ENCODE measurements at places on chromosomes 5 and 9.

DNA sequence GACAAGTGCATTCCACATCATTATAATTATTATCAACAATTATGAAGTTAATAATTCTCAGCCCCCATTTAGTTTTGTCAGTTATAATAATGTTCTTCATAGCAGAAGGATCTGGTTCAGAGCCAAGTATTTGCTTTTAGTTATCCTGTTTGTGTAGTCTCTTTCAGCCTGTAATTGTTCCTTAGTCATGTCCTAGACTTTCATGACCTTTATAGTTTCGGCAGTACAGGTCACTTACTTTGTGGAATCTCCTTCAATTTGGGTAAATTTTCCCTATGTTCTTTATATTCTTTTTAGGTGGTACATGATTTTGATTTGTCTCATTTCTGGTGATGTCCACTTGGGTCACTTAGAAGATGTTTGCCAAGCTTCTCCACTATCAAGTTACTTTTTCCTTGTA lies 34.3 kb downstream of the UBE2R2 start:
- DNase-seq = no peak

- no peak for DNase-seq
These were observed 1366.1 kb downstream of the PTPRD start for GRCh38 chr9:9246726-9247125.

GRCh38 chr9:120676767-120677402 lies 37.4 kb downstream of the MEGF9 start:
- no peak for DNase-seq

- DNase-seq = no peak
These were observed 13.7 kb downstream of the BRD3 start for GRCh38 chr9:134053941-134054761.

DNA sequence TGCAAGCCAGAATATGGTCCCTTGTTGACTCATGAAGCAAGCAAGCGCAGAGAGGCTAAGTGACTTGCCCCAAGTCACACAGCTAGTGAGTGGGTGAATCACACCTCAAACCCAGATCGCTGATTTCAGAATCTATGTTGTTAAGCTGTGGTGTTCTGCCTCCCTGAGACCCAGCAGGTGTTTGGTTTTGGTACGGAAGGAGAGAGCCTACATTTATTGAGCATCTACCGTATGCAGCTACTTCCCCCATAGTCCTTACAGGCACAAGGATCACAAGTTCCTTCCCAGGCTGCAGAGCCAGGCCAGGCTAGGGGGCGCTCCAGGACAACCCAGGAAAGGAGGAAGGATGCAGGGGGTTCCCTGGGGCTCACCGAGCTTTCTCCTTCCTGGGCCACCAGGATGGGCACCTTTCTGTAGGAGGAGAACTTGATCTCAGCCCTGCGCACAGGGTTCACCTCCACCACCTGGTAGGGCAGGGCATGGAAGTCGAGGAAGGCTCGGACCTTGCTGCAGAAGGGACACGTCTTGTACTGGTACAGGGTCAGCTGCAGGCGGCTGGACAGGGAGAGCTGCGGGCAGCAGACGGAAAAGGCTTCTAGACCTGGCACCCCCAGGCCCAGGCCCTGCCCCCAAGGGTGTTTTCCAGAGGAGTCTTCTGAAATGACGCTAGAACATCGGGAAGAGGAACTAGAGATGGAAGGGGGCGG lies 2.5 kb downstream of the PTGES2 start:
- DNase-seq = peak; percentile 75

GRCh38 chr9:114619191-114619761 lies 8.2 kb downstream of the TMEM268 start:
- no peak for DNase-seq

GRCh38 chr9:86892576-86892975 lies 54.7 kb downstream of the GAS1 start:
- DNase-seq = no peak

DNA sequence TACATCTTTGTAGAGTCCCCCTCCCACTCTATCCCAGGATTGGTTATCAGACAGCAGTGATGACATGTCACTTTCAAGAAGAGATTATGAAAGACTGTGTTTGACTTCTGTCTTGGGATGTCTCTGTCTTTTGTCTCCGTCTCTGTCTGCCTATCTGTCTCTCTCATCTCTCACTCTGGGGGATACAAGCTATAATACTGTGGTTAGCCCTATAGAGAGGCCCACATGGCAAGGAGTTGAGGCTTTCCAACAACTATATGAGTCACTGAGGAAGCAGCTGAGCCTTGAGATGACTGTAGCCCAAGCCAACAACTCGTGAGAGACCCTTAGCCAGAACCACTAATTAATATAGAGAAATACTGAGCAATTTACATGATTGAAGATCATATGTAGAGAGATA lies 284.8 kb downstream of the PDE4D start:
- no peak for DNase-seq

- DNase-seq = peak; percentile 8
These were observed 109.3 kb upstream of the TMEM161B start for GRCh38 chr5:88377705-88378656.

GRCh38 chr9:447230-448025 lies 232.8 kb downstream of the DOCK8 start:
- peak; percentile 23 for DNase-seq

- no peak for DNase-seq
These were observed 70.8 kb upstream of the SMIM23 start for GRCh38 chr5:171714851-171715250.

GRCh38 chr5:125038477-125038876 lies 292.0 kb upstream of the ZNF608 start:
- no peak for DNase-seq

DNA sequence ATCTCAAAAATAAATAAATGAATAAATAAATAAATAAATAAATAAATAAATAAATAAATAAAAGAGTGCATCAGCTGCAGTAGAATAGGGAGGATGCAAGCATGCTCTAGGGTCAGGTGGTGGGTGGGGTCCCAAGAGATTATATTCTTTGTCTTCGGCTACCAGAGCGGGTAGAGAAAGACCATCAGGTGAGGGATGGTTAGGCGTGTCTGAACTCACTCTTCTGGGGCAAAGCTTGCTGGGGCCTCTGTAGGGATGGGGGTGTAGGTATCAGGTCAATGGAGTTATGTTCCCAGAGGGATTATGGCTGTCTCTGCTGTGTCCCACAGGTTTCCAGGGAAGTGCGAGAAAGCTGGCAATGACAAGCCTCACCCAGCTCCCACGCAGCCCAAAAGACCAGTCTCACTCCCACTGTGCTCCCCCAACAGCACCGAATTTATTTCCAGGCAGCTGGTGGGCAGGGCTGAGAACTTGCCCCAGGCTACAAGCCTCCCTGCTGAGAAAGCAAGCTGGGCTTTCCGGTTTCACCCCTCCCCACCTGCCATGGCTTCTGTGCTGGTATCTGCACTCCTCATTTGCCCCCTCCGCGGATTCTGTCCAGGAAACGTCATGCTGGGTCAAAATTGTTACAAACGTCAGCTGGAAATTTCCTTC lies 180.8 kb downstream of the LURAP1L start:
- no peak for DNase-seq

GRCh38 chr5:57456531-57457135 lies 26.0 kb downstream of the ACTBL2 start:
- DNase-seq = no peak

DNA sequence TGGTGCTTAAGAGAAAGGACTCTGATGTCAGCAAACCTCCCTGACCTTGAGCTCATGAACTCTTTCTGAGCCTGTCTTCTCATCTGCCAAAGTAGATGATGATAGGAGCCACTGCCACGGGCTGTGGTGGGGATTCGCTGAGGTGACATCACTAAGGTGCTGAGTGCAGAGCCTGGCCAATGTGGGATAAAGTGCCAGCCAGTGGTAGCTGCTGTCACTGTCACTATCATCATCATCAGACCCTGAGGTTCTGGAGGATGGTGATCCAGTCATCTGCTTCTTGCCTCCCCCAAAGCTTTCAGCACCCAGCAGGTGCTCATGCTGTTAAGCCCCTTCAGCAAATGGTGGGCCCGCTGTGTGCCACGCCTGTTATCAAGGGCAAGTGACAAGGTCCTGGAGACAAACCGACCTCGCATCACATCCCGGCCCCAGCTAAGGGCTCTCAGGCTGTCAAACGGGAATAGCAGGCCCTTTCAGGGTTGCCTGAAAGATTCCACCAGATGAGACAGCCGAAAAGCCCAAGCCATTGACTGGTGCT lies 6.4 kb downstream of the FPGS start:
- peak; percentile 43 for DNase-seq

- peak; percentile 63 for DNase-seq
These were observed 51.0 kb downstream of the FKTN start for GRCh38 chr9:105608721-105609598.

GRCh38 chr5:153276151-153276550 lies 214.3 kb upstream of the GRIA1 start:
- peak; percentile 47 for DNase-seq

GRCh38 chr9:109974143-109974917 lies 194.3 kb downstream of the PALM2AKAP2 start:
- no peak for DNase-seq

DNA sequence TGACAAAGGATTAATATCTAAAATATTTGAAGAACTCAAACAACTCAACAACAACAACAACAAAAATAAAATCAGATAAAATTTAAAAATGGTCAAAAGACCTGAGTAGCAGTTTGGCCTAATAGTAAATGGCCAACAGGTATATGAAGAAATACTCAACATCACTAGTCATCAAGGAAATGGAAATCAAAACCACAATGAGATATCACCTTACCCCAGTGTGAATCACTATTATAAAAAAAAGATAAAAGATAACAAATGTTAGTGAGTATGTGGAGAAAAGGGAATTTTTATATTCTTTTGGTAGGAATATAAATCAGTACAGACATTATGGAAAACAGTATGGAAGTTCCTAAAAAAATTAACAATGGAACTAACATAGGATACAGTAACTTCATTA lies 247.9 kb upstream of the TRPC7 start:
- DNase-seq = no peak

Data from erythroblast (primary cell).